Occipital lobe (tissue), 3 donors: ENCODE measurements at places on chromosomes 5 and 9.

DNA sequence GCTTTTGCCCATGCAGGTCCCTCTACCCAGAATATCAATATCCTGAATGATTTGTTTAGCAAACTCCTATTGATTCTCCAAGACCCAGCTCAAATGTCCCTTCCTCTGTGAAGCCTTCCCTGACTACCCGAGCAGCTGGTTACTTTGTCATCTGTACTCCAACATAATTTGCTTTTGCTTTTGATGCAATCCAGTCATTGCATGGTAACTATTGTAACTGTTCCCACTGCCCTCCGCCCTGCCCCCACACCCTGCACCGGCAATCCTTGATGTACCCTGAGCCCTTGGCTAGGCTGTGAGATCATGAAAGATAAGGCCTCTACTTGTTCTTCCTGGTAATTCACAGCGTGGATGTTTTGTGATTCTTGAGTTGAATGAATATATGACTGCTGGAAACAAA, 119.9 kb upstream of the BOD1 start:
- no peak for DNase-seq

DNA sequence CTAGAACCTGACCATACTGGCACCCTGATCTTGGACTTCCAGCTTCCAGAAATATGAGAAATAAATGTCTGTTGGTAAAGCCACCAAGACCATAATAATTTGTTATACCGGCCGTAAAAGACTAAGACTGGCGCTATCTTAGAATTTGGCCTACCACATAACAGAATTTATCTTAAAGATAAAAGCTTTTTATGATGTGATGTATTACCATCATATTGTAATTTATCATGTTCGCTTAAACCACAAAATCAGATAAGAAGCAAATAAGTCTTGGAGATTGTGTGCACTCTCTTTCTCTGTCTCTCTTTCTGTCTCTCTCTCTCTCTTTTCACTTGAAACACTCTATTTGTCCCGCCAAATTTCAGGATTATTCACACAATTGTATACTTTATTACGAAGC, 35.6 kb downstream of the FST start:
- DNase-seq: no peak

DNA sequence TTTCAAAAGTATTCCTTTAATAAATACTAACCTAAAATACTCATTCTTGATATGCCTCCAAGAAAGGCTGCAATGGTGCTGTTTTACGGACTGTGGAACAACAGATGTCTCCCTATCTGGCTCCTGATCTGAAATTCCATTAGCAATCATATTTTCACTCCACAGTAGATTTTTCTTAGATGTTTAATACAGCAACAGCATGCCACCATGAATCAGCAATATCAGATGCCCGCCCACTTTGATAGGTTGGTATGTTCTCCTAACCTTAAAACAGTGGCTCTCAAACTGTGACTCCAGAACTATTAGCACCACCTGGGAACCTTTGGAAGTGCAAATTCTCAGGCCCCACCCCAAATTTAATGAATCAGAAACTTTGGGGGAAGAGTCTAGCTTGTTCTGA, 110.2 kb downstream of the MLLT3 start:
- no peak for DNase-seq

GRCh38 chr5:55062039-55062779, 38.2 kb downstream of the GZMK start:
- DNase-seq: no peak

- no peak for DNase-seq
These were observed 99.9 kb downstream of the KLF4 start for GRCh38 chr9:107389617-107390071.

DNA sequence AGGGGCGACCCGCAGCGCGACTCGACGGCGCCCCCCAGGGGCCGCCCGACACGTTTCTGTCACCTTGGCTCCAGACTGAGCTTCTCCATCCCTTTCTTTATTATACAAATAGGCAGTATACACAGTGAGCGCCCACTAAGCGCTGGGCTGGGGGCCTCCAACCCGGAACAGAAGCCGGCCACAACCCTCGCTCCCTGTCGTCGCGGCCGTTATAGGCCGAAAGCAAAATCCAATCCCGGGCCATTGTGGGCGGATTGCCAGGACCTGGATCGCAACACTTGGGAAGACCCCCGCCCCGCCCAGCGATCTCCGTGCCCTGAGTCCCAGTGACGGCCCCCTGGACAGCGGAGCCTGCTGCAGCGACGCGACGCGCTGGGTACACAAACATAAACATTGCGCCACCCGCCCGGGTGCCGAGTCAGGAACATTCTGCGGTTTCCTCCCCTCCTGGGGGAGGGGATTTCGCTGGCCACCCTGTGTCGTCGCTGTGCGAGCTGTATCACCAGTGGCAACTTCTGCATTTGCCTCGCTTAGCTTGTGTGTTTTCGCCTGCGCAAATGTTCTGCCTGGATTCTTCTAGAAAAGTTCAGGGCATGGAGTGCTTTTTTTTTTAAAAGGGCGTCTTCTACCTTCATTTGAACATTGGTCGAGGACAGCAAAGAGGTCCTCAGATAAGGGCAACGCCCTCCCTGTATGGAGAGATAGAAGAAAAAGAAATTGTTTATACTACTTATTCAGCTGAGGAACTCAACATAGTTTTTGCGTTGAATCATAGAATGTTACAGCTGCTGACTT, 1.3 kb upstream of the DUSP1 start:
- no peak for DNase-seq

- DNase-seq: no peak
These were observed 21.8 kb downstream of the PCDHAC2 start for GRCh38 chr5:140988100-140988499.

GRCh38 chr5:58462623-58463230, 2.8 kb upstream of the PLK2 start:
- DNase-seq: no peak

- no peak for DNase-seq
These were observed 636.7 kb downstream of the NR2F1-AS1 start for GRCh38 chr5:92944337-92944736.

- no peak for DNase-seq
These were observed 24.7 kb upstream of the NUDT12 start for GRCh38 chr5:103587185-103587748.

- DNase-seq: no peak
These were observed 8.7 kb downstream of the ASS1 start for GRCh38 chr9:130453487-130453886.

DNA sequence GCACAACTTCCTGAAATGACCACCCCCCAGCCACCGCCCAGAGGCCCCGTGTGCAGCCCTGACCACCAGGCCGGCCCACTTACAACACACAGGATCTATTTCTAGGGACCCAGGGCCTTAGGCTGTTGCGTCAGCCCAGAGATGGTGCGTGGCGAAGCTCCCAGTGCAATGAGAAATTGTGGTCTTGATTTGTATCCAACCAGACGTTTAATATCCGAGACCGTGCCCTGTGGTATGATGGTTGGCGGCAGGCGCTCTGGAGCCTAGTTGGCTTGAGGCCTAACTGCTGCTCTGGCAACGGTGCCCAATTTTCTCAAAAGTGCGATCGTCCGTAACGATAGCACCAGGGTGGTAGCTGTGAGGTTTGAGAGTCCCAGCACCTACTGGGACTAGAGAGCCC, 32.6 kb upstream of the SLC6A19 start:
- no peak for DNase-seq

GRCh38 chr9:95515272-95516113, 1.3 kb downstream of the PTCH1 start:
- DNase-seq: no peak

- DNase-seq: no peak
These were observed 220.4 kb downstream of the KCTD16 start for GRCh38 chr5:144391044-144391443.

- DNase-seq: no peak
These were observed 17.7 kb downstream of the ZDHHC11B start for GRCh38 chr5:766666-767431.

DNA sequence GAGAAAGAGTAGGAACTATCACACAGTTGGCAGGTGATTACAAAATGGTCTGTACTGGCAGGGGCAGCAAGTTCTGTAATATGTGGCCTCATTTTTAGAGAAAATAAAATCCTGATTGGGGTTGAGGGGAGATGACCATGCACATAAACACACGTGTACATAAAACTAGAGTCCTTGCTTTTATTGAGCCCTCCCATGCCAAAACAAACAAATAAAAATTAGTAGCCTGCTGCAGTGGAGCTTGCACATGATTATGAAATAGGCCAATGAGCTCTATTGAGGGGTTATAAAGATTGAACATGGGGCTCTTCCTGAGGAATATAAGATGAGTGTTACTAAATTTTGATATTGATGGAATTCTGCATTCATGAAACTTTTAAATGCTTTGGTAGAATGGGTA, 248.4 kb downstream of the ELAVL2 start:
- DNase-seq: no peak

- DNase-seq: no peak
These were observed 103.5 kb downstream of the NDUFAF2 start for GRCh38 chr5:61048534-61048933.

DNA sequence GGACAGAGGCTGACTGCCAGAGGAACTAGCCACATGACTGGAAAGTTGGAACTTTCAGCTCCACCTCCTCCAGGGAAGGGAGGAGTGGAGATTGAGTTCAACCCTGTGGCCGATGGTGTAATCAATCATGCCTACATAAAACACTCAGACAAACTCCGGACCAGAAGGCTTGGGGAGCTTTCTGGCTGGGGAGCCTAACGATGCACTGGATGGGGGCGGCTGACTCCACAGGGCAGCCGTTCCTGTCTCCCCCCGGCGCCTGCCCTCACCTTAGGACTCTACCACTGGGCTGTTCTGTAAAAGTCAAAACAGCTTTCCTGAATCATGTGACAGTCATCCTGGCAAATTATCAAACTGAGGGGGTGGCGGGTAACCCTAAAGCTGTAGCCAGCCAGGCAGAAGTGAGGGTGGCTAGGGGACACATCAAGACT, 58.0 kb downstream of the GOLM1 start:
- DNase-seq: no peak

GRCh38 chr9:79572608-79573411, 1.0 kb downstream of the TLE4 start:
- peak; percentile 37 for DNase-seq

DNA sequence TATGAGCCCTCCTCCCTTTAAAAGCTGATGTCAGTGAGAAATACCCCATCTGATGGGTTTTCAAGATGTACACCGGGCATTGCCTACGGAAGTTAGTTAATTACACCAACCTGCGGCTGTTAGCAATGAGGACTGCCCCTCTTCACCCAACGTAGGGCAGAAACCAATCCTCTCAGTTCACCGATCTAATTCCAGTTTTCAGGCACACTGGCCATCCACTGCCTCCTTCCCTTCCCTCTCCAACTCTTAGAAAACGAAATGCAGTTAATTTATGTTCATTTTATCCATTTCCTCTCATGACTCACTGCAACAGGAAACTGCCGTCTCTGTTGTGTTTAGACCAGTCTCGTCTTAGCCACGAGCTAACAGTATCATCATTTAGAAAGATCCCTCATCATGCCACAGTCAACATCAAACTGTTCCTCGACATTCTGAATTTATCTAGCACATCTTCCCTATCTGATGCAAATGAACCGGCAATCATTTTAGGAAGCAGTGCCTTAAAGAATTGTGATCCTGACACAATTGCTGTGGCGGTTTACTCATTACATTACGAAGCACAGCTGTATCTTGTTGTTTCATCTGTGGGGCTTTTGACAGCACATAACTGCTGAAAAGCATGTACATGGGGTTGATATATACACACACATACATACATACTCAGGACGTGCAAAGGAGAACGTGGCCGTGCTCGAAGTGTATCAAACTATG, 168.6 kb downstream of the EFNA5 start:
- DNase-seq: no peak

DNA sequence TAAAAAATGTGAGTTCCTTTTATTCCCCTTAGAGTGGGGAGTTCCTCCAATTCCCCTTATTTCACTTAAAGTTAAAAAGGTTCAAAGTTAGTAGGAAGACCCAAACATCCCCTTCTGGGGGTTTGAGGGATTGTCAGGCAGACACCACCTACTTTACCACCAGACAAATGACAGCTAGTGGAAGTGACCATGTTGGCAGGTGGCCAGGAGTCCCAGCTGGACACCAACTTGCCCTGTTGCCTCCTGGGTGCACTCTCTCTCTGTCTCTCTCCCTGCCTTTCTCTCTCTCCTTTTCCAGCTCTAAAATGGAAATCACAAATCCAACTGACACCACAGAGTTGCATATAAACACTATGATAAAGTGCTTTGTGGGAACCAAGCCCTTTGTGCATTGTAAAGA, 307.7 kb upstream of the TLE4 start:
- no peak for DNase-seq

DNA sequence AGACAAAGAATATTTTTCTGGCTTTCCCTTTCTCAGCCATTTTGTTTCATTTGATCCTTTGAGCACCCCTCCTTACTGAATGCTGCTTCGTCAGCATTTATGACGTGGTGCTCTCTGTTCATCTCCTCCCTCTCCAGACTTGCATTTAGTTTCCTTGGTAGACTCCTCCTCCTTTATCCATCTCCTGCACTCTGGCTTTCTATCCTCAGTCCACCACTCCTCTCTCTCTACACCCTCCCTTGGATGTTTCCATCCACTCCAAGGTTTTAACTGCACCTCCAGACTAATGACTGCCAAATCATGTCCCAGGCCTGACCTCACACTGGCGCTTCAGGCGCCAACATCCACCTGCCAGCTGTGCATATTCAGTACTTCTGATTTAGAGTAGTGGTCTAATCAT, 245.4 kb downstream of the RAB3C start:
- DNase-seq: no peak
